Globus pallidus (tissue), 1 donor: ENCODE measurements at places on chromosomes 7 and 10.
A peak's percentile ranks its signal among the peaks of the same experiment; 100 is the strongest.

DNA sequence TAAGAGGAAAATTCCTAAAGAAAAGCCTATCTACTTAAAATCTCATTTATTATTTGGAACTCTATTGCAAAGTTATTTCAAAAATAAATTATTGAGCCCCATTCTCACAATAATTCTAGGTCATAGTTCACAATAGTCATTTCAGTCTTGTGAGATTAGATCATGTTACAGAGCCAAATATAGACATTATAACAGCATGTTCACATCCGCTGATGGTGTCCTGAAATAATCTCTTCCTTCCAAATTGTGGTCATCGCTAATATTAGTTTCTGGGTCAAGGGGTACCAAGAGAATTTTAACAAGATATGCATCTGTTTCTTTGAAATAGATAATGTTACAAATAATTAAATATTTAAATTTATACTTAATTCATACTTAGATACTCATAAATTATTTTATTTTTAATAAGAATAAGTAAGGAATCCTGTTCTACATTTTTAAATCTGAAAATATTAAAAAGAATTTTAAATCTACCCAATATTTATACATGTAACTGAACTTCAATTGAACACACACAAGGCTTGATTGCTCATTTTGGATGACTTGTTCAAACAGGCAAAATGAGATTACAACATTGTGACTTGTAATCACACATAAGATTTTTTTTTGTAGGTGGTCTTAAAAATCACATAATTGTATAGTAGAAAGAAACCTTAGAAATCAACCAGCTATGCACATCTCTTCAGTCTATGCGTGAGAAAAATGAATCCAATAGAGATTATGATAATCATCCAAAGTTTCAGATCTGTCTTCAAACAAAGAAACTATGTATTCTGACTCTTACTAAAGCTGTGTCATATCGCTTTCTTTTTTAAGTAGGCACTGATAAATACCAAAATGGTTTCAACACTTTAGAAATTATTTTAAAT lies 13.1 kb downstream of the GNAT3 start:
- no peak for DNase-seq

- DNase-seq = no peak
Observed at GRCh38 chr7:77482015-77482414, 55.1 kb upstream of the PTPN12 start.

- DNase-seq = no peak
Observed at GRCh38 chr10:73092830-73093229, 3.8 kb downstream of the P4HA1 start.

GRCh38 chr7:83306502-83306901 lies 143.8 kb upstream of the PCLO start:
- DNase-seq = no peak

GRCh38 chr10:23543691-23544380 lies 105.0 kb downstream of the OTUD1 start:
- no peak for DNase-seq

- no peak for DNase-seq
Observed at GRCh38 chr10:91582153-91582554, 50.7 kb downstream of the PPP1R3C start.

GRCh38 chr10:118557946-118558345 lies 37.5 kb downstream of the PRLHR start:
- DNase-seq = no peak

GRCh38 chr10:129912986-129913695 lies 50.9 kb downstream of the EBF3 start:
- no peak for DNase-seq

DNA sequence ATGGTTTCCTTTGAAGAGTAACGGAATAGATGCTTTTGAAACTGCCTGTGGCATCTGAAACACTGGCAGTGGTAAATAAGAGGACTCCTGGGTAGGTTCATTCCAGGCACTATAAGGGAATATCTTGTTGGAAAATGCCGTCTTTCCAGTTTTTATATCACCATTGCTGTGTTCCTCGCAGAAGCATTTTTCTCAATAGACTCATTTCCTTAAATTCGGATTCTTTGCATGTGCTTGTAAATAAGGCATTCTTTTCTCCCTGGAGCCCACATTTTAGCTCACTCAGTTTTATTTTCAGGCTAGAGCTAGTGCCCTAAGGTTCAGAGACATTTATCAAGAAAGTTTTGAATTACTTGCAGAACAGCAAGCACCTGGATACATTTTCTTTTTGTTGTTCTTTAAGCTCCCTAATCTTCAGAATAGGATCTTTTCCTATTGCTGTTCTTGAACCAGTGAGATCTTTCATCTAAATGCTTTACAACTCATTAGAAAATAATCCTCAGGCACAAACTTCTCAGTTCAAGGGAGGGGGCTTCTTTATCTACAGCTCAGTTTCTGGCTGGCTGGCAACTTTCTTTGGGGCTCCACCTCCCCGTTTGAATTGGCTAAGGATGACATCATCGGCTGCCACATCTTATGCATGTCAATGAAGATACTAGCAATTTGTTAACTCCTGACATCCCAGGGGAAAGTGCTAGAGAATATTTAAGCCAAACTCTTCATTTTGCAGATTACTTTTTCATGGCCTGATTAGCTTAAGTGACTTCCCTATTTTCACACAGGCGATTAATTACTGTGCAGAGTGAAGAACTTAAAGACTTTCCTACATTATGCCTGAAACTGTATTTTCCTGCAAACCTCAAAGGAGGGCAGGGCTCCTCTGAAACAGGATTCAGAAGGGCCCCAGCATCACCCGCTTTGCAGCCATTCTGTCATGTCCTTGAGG lies 133.7 kb upstream of the RSU1 start:
- peak; percentile 56 for DNase-seq

DNA sequence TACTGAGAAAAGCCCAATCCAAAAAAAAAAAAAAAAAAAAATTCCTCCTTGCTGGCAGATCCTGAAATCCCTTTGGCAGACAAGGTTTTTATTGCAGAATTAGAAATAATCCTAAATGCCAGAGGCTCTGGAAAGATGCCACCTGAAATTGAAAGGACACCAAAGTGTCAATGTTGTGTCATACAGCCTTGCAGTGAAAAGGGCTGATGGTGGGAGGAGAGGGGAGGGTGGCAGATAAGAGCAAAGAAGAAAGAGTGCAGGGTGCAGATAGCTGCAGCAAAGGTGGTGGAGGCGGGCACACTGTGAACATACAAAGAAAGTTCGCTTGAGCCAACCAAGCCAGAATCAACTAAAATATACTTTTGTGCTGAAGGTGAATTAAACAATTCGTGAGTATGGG lies 8.2 kb upstream of the OPTN start:
- DNase-seq = no peak

DNA sequence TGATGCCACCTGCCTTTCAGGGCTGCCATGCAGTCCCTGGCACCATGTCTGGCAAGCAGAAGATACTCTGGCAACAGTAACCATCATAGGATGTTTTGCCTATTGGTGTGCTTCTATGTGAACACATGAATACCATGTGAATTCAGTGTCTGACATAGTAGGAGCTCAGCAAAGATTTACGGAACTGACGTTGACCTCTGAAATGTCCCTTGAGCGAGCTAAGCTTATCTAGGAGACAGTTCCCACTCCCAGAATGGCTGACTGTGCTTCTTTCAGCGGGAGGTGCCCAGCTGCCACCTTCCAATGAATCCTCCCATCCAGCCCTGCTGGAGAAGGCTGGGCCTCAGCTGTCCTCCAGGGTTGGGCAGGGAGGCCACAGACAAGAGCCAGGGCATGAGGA lies 71.2 kb upstream of the LRRC18 start:
- no peak for DNase-seq

- no peak for DNase-seq
Observed at GRCh38 chr7:69708857-69709256, 110.6 kb downstream of the AUTS2 start.

DNA sequence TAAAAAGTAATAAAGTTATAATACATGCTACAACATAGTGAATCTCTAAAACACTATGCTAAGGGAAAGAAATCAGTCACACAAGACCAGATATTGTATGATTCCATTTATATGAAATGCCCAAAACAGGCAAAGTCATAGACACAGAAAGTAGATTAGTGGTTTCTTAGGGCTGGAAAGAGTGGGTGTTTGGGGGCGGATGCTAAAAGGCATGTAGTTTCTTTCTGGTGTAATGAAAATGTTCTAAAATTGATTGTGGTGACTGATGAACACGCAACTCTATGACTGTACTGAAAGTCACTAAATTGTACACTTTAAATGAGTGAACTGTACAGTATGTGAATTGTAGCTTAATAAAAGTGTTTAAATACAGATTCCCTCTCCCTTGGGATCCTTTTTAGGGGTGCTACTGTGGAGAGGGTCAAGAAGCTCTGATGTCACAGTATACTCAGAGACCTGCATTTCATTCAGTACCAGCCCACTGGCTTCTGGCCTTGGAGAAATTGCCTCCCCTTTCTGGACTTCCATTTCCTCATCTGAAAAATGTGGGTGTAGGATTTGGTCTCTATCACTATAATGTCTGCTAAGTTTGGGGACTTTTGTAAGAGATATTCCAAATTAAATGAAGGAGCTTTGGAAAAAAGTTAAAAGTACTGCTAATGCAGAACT lies 46.4 kb downstream of the AOAH start:
- no peak for DNase-seq

DNA sequence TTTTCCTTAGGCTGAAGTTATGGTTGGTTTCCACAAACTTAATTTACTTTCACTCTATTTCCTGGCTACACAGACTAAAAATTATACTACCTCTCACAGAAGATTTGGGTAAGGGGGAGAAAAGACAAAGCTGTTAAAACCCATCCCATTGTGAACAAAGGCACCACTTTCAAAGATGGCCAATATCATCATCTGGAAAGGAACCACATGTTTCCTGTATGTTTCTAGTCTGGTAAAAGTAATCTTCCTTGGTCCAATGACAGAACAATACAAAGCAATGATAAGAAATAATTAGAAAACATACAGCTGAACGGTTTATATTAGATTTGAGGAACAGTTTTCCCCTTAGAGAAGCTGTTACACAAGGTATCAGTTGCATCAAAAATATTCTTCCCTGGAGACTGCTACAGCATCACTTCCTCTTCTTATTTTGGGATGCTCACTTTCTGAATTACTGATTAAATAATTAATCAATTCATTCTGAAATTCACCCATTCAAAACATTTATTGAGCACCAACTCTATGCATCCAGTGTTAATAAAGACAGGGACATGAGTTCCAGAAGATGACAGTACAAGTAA lies 8.5 kb upstream of the SFR1 start:
- no peak for DNase-seq

GRCh38 chr10:33352175-33352574 lies 17.7 kb upstream of the NRP1 start:
- DNase-seq = no peak

- DNase-seq = no peak
Observed at GRCh38 chr10:34786464-34786863, 28.6 kb downstream of the PARD3 start.

DNA sequence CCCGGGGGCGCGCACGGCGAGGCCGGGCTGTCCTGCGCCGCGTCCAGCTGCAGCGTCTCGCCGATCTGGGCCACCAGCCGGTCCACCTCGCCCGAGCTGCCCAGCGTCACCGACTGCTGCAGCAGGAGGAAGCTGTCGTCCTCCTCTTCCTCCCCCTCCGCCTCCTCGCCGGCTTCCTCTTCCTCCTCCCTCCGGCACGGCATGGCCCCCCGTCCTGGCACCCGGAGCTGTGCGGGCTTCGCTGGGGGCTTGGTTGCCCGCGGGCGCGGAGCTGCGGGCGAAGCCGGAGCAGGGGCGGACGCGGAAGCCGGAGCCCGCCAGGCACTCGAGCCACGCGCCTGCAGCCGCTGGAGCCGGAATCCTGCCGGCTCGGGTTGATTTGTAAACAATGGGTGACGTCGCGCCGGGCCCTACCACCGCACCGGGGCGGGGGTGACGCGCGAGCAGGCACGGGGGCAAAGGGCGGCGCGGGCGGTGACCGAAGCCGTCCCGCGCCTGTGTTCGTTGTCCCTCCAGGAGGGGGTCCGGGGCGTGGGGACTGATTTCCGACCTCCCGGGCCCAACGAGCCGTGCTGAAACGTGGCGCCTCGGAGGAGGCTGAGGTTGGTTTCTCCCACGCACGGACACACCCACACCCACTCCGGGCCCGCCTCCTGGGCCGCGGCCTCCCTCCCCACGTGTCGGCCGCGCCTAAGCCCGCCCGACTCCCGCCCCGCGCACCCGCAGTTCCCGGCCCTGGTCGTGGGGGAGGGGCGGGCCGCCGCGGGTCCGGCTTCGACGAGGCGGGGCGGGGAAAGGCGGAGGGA lies at the start of gene FRAT2:
TSS of gene FRAT2 (minus strand) at position 360 of the 806 bp plus-strand sequence. CDS start at position 203, 157 bp downstream.
- peak; percentile 92 for DNase-seq

GRCh38 chr7:114791771-114792170 lies 130.1 kb upstream of the MDFIC start:
- DNase-seq = no peak

DNA sequence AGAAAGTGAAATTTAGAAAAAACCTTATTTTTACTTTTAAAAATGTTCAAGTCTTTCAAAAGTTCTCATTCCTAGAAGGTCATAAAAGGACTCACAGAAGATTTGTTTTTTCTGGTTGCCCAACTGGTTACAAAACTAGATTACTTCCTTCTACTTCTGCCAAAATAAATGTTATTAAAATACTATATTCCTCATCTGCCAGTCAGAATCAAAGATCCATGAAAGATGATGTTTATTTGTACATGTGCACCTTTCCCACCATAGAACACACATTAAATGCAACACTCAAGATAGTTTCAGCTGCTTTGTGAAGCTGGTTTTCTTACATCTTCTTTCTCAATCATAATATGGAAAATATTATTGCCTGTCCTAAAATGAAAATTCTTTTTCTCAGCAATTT lies 465.4 kb downstream of the ETV1 start:
- no peak for DNase-seq

DNA sequence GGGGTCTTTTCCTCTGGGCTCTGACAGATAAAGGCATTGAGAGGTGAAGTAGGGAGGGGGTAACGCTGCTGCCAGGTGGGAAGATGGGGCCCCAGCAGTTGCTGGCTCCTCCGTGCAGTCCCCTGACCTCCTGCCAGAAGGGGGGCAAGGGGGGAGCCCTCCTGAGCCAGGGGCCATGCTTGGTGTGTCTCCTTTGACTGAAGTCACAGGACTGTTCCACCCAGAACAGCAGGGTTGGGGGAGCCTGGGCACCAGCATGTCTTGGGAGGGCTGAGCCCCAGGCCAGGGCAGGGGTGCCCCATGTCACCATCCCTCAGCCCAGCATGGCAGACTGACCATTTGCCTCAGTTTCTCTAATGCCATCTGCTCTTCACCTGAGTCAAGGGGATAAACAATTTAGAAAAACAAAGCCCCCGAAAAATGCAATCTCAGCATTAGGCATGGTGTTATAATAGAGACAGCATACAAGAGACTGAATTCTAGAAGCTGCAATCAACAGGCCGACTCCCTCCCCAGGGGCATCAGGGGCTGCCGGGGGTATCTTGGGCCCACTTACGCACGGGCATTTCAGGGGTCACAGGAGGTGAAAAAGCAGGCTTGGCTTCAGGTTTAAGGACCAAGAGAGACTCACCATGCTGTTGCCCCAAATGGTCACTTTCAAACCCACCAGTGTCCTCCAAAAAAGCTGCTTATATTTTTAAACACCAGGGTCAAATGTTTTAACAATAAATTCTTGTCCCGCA lies 108.6 kb upstream of the GPR26 start:
- DNase-seq = no peak

- DNase-seq = no peak
Observed at GRCh38 chr10:88439932-88440331, 143.2 kb downstream of the RNLS start.

- DNase-seq = no peak
Observed at GRCh38 chr10:84258034-84258695, 13.3 kb downstream of the RGR start.
